ENCODE measurements at places on chromosomes 2 and 18.

- no peak for DNase-seq
Observed at GRCh38 chr2:42930025-42930581, 137.7 kb upstream of the HAAO start.

DNA sequence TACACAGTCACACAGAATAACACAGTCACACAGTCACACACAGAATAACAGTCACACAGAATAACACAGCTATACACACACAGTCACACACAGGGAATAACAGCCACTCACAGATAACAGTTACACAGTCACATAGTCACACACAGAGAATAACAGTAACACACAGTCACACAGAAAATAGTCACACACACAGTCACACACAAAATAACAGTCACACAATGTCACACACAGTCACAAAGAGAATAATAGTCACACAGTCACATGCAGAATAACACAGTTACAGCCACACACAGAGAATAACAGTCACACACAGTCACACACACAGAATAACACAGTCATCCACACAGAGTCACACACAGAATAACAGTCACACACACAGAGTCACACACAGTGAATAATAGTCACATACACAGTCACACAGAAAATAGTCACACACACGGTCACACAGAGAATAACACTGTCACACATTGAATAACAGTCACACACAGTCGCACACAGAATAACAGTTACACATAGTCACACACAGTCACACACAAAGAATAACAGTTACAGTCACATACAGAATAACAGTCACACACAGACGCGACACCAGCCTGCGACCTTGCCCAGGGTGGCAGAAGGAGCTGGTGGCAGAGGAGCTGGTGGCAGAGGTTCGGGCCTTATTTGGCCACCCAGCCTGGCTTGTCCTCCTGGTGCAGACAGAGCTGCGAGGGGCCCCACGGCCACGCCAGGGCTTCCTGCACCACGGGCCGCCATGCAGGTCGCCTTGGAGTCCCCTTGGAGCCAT, 51.3 kb downstream of the RAMP1 start:
- DNase-seq: no peak

DNA sequence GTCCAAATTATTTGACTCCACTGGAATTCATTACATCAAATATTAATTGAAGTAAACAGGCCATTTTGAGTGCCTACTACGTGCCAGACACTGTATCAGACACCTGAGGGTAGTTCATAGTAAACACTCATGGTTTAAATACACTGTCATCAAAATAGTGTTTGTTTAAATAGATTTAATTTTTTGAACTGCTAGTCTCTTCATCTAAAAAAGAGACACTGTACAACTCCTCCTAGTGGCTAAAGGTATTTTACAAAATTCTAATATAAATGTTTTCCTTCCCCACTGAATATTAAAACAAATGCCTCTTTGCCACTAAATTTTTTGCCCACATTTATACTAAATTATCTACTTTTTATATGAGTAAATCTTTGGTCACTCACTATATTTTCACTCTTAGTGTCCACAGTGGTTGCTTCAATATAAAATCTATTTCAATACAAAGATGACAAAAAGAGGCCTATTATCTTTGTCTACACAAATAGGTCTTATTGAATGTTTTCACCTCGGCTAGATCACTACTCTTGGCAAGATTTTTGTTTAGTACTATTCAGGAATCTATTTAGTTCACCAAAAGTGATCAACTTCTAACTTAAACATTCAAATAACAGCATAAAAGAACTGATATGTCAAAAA, 122.1 kb downstream of the TMEM247 start:
- no peak for DNase-seq

- DNase-seq: no peak
Observed at GRCh38 chr2:209471037-209471436, 47.2 kb downstream of the MAP2 start.

DNA sequence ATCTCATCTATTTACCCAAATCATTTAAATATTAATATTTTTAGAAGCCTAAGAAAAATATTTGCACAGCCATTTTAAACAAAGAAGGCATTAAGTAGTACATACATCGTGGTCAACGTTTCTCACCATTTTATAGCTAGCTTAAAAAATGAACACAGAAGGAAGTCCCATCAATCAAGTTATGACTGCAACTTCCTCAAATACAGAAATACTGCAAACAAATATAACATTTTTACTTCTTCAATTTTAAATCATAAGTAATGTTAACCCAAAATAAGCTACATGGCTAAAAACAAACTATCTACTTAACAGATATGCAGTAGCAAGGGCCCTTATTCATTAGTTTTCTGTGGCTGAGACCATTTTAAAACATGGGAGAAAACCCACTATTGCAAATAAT, 30.6 kb downstream of the ITSN2 start:
- no peak for DNase-seq

- DNase-seq: no peak
Observed at GRCh38 chr2:33620-34019, 12.7 kb downstream of the FAM110C start.
